RWPE2 (cell line): ENCODE measurements at places on chromosomes 16 and 17.

DNA sequence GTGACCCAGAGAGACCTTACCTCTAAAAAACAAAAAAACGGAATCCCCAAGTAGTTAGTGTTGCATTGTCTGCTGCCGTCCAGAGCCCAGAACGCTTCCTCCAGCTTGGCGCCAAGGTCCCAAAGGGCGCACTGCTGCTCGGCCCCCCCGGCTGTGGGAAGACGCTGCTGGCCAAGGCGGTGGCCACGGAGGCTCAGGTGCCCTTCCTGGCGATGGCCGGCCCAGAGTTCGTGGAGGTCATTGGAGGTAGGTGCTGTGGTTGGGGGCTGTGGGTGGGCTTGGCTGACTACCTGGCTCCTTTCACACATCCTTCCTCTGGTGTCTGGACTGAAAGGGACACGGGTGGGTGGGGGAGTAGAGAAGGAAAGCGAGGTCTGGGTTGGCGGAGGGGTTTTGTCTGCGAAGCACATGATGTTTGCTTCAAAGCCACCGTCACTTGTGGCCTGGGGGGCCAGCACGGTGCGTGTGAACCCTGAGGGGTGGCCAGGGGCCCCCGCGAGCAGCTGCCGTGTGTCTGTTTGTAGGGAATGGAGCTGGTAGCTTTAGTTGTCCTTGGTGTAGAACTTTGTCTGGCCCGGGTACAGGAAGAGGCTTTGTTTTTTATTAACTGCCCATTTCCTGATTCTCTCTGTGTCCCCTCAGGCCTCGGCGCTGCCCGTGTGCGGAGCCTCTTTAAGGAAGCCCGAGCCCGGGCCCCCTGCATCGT is 23.8 kb downstream of the SPG7 start:
- no peak for DNase-seq

DNA sequence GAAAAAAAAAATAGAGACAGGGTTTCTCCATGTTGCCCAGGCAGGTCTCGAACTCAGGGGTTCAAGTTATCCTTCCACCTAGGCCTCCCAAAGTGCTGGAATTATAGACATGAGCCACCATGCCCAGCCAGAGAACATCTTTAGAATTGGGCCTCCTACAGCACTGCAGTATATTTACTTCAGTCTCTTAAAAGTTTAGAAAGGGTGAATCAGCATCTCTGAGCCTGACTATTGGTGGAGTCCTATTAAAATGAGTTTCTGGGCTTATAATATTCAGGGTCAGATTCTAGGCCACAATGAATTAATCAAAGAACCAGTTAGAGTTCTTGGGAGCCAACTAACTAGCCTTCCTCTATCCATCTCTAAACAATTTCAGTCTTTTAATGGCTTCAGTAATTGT is 22.8 kb downstream of the TADA2A start:
- no peak for DNase-seq

- DNase-seq, result no peak
Measured at GRCh38 chr16:21339941-21340340, 61.9 kb upstream of the CRYM start.

GRCh38 chr17:48074322-48075081 is 26.3 kb downstream of the NFE2L1 start:
- no peak for DNase-seq

DNA sequence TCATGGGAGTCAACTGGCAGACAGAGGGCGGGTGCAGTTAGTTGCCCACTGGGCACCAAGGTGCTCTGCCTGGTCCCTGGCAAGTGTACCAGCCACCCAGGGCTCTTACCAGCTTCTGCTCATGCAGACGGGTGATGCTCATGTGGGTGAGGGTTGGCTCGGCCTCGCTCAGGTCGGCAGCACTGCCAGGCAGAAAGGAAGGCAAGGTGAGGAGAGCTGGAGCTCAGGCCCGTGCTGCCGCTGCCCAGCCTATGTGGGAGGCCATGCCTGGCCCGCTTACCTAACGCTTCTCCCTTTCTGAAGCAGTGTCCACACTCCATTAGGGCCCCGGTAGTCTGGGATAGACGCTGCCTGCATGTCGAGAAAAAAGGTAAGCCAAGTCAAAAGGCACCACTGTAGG is 2.6 kb downstream of the SIRT7 start:
- DNase-seq, result no peak

DNA sequence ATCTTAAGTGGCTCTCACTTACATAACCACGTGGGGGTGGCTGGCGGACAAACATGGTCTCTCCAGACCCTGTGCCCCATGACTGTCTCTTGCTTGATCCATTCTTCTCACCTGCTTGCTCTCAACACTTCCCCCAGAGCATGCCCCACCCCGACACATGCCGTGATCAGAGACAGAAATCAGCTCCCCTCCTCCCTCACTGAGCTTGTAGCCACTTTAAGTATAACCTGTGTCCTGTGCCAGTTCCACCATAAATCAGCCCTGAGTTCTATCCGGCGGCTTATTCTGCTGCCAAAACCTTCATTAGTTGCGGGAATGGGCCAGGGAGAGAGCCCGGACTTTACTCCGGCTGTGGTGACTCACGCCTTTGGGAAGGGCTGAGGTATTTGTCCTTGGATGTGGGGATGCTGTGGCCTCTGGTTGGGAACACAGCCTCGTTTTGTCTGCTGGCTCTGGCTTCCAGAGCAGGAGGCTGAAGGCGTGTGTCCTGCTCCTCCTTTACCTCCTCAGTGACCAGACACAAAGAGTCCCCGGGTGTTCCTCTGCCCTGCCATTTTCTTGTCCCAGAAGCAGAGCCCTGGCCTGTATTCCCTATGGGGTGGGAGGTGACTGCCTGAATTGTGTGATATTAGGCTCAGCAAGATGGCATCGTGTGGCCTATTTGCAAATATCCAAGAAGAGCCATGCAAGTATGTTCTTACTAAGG is 21.1 kb downstream of the ANKRD40 start:
- DNase-seq, result no peak

DNA sequence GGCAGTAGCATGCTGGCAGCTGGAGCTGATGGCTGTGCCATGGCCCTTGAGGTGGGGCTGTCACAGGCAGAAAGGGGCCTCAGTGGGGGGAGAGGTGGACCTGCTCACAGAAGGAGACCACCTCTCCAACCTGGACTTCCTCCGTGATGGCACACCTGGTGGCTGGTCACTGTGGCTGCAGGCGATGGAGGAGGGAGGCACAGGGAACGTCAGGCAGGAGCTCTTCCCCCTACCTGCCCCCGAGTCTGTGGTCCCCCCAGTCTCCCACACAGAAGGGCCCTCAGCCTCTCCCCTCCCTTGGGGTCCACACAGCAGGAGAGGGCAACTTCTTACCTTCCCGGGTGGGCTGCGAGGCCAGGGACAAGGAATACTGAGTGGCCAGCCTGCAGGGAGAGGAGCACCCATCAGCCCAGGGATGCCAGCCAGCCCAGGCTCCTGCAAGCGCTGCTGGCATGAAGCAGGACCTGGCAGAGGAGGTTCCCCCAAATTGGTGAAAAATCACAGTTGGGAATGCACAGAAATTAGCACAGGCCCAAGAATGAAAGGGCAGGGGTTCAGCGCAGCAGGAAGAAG is 96.5 kb downstream of the GOSR1 start:
- DNase-seq, result no peak

GRCh38 chr16:60407606-60408005 is 1628.6 kb downstream of the CDH8 start:
- no peak for DNase-seq

- no peak for DNase-seq
Measured at GRCh38 chr16:23216658-23217246, 34.2 kb downstream of the SCNN1G start.

- no peak for DNase-seq
Measured at GRCh38 chr17:64178011-64178825, 48.3 kb upstream of the ERN1 start.
